ENCODE measurements at places on chromosomes 5 and 9. TPM values are rescaled to one million over a fixed set of nuclear protein-coding genes. Genes with fewer than 3 reads are reported as not detected.

The UCK1 gene
- 15.2 TPM for total RNA-seq

The TRIM36 gene
- not detected for total RNA-seq

The TMEM174 gene
- total RNA-seq: not detected

The PRRX2 gene
- total RNA-seq: 0.49 TPM

The PRKAA1 gene
- 63.9 TPM for total RNA-seq

The C1QTNF3 gene
- total RNA-seq: 2.4 TPM

DNA sequence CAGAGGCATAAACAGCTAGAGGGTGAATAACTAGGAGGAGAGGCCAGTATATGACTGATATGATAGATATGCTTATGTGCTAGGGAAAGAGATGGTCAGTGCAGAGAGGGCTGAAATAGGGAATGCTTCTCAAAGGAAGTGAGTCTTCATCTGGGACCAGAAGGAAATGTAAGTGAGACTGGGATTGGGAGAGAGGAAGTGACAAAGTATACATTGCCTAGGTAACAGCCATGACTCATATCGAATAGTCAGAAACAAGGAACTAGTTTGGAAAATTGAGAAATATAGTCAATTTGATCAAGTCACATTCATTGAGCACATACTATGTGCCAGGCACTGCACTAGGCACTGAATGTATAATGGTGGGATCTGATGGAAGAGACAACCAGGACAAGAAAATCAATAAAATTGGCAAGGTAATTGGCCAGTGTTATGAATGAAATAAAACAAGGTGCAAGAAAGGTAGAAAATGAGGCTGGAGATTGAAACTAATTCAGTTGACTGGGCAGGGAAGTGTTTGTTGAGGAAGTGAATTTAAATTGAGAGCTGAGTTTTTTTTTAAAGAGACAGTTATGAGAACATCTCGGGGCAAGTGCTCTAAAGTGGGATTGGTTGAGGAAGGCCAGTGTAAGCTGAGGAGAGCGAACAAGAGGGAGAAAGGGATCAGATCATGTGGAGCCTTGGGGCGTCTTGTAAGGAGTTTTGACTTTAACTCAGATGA, 4.3 kb downstream of the ERAP2 start:
- no peak for DNase-seq

DNA sequence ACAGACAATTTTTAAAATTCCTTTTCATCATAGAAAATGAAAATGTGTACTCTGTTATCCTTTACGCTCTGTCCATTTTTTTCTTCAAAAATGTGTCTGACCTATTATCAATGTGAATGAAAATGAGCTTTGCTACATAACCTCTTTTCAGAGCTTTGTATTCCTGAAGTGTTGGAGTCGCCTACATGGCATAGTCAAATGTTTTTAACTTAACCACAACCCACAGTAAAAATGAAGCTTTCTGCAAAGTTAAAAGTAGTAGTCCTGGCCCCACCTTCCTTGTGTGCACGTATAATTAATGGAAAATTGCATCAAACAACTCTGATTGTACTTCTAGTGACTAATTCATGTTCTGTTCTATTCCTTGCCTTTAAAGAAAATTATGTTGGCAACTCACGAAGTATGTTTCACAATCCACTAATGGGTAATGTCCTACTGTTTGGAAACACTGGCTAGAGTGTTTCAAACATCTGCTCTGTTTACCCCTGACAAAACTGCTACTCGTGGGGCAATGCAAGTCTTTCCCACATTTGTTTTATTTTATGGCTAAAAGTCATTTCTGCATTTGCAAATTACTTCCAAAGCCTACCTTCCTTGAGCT, 18.6 kb upstream of the PSAT1 start:
- no peak for DNase-seq

DNA sequence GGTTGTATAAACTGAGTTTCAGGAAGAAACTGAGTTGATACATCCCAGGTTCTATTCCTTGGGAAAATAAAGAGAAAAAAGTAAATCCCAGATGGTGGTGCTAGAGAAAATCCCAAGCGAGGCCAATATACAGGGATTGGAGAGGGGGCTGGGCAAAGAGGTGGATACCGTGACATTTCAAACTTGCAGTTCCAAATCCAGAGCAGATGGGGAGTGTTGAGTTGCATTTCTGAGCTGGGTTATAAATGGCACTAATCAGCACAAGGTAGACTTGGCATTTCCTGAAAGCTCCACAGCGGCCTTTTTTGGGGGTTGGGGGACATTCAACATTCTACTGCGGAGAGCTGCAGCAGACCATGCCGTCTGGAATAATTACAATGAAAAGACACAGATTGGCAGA, 224.4 kb downstream of the NXNL2 start:
- no peak for DNase-seq

DNA sequence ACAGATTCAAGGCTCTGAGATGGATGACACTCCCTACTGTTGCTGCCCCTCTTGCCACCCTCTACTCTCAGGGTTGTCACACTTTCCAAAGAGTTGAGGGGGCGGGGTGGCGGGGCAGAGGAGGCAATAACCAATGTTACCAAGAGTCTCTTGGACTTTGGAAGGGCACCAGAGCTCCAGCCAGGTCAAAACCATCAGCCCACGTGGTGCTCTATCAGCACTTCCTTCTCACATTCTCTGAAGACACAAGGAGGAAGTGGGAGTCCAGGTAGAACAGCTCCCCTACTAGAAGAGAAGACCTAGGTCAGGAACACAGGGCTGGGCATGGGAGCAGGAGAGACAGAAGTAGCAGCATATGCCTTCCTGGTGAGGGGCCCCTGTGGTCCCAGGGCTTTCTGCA, 33.0 kb upstream of the PIK3R1 start:
- DNase-seq: no peak

- DNase-seq: no peak
Measured at GRCh38 chr5:95374061-95374460, 17.1 kb upstream of the FAM81B start.

DNA sequence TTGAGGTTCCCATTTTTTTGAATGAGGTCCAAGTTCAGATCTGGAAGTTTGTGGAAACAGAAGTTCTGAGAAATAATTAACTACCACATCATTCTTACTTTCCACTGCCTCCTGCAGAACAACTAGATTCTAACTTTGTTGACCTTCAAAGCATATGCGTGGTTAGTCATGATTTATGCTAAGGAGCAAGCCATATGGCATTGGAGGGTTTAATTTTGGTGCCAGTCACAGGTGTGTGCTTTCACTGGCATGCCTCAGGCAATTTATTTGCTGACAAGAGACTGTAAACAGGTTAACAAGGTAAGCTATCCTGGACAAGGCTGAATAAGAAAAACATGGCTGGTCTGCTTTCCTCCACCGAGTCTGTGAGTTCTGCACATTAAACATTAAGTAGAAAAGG, 31.5 kb downstream of the HMHB1 start:
- no peak for DNase-seq

- no peak for DNase-seq
Measured at GRCh38 chr9:109996936-109997580, 210.9 kb downstream of the C9orf152 start.

DNA sequence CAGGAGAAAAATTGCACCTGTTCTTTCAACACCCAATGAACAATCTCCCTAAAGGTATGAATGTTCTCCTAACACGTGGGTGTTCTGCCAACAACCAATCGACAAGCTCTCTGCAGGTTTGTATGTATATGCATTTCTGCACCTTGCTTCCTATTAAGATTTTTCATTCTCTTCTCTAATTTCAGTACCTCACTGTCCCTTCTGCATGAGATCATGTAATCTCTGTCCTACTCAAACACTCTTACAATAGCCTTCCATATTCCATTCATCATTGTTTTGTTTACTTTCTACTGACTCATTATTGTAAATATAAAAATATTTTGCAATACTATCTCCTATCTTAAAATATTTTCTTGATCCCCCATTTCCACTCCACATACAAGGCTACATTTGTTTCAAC, 382.0 kb downstream of the CDH12 start:
- DNase-seq: no peak

DNA sequence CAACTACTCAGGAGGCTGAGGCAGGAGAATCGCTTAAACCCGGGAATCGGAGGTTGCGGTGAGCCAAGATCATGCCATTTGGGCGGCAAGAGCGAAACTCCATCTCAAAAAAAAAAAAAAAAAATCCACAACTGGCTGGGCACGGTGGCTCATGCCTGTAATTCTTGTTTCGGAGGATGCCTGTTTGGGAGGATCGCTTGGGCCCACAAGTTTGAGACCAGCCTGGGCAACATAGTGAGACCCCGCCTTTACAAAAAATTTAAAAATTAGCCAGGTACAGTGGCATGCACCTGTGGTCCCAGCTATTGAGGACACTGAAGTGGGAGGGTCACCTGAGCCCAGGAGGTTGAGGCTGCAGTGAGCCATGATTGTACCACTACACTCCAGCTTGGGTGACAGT, 1.9 kb upstream of the EIF4EBP3 start:
- DNase-seq: no peak

DNA sequence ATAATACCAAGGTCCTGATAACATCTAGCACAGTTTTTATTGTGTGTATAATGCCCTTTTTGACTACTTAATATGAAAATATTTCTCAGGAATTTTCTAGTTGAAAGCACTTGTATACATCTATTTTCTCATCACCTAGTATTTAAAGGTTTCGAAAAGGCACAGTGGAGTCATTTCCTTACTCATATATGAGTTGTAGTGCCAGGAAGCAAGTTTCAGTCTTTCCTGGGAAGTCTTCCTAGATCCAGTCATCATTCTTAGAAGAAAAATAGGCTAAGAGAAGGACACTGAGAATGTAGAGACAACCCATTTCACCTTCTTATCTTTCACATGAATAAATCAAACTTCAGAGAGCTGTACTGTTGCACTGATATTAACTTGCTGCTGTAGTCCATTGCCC, 70.2 kb downstream of the SLC25A46 start:
- DNase-seq: no peak

GRCh38 chr5:137405393-137405792, 93.7 kb downstream of the SPOCK1 start:
- DNase-seq: no peak

GRCh38 chr5:144179226-144179625, 8.6 kb downstream of the KCTD16 start:
- no peak for DNase-seq

- no peak for DNase-seq
Measured at GRCh38 chr5:53397845-53398244, 82.6 kb upstream of the FST start.

DNA sequence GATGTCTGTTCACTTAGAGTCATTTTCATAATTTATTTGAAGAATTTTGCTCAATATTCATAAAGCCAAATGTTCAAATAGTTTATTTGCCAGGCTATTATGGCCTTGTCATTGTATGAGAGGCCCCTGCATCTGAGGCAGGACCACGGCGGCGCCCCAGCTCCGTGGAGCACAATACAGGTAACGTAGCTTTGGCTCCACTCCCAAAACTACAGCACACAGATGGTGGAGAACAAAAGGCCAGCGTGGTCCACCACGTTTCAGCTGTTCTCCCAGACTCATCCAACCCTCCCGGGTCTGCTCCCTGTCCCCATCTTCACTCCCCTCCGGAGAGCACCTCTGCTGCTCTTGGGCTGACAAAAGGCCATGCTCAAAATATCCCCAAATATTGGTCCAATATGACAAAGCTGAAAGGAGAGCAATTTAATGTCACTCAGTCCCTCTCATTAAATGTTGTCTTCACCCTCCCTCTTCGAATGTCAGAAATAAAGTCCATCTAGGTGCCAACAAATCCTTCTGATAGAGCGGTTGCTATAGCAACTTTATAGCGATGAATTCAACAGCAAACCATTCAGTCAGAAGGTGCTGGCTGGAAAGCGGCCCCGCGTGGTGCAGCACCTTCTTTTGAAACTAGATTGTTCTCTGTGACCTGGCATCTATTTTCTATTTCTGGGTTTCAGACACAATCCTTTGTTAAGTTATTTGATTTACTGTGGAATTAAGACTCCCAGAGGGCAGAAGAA, 504.3 kb downstream of the ARHGEF28 start:
- DNase-seq: no peak

GRCh38 chr9:124256517-124257069, 1.2 kb upstream of the NEK6 start:
- no peak for DNase-seq

- no peak for DNase-seq
Measured at GRCh38 chr5:37002176-37002751, 125.7 kb downstream of the NIPBL start.

GRCh38 chr5:126857472-126858410, 80.8 kb downstream of the LMNB1 start:
- no peak for DNase-seq

GRCh38 chr5:178389796-178390195, 157.2 kb upstream of the PHYKPL start:
- no peak for DNase-seq

DNA sequence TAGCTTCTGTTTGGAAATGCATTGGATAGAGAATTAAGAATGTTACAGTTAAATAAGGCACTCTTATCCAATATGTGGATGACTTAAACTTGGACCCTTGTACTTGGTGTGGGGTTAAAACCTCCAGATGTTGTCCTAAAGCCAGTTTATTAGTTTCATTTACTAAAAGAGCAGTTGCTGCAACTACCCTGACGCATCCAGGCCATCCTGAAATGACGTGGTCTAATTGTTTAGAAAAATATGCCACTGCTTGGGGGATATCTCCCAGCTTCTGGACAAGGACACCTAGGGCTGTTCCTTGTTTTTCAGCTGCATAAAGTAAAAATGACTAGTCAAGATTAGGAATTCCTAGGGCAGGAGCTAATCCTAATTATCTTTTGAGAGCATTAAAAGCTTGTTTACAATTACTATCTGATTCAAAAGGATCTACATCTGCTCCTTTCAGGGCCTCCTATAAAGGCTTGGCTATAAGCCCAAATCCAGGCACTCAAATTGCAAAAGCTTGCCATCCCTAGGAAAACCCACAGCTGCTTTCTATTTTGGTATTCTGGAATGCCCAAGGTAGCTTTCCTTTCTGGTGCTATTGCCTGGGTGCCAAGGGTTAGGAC, 45.7 kb upstream of the SLCO4C1 start:
- no peak for DNase-seq

GRCh38 chr9:127184641-127185040, 62.2 kb upstream of the ANGPTL2 start:
- no peak for DNase-seq

DNA sequence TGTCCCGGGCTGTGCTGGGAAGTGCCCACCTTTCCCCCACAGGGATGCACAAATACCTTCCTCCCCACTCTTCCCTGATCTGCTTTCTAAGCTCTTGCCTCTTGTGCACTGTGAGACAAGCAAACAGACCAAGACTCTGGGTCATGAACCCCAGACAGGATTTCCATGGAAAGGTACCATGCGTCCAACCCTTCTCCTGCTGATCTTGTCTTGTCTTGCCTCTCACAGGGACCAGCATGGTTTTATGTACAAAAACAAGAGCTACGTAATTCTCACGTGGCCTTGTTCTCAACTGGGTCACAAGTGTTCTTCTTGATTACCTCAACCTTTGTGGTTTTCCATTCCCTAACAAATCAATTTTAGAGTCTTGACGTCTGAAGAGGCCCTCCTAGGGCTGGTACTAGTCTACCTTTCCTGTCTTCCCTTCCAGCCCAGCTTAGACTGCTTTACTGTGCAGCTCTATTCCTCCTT, 176.5 kb upstream of the MAP3K1 start:
- no peak for DNase-seq

DNA sequence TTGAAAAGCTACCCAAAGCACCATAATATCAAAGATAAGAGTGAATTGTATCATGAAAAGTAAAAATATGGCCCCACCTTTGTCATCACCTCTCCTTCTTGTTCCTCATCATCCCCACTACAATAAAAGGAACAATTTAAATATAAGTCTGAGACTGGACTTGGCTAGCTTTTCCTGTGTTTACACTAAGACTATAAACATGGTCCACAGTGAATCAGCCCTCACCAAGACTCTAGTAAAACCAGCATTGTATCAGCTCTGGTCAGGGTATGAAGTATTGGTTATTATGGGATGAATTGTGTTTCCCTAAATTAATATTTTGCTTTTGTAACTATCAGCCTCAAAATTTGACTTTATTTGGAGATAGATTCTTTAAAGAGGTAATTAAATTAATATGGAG, 105.4 kb downstream of the SLC25A46 start:
- DNase-seq: no peak
